Muscle of leg (tissue), 16 donors: ENCODE measurements at places on chromosomes 3 and 15. TPM values are rescaled to one million over a fixed set of nuclear protein-coding genes. Genes with fewer than 3 reads are reported as not detected.

The KLF15 gene
- total RNA-seq = 1.6 TPM

The ISLR2 gene
- 1.4 TPM for total RNA-seq

The SPRED1 gene
- 33.5 TPM for total RNA-seq

The SMCO1 gene
- total RNA-seq = 1.6 TPM

The PLCH1 gene
- 0.44 TPM for total RNA-seq

The SLC51A gene
- total RNA-seq = 0.44 TPM

The TICRR gene
- 2.2 TPM for total RNA-seq

The CLDN16 gene
- not detected for total RNA-seq

The GABRA5 gene
- total RNA-seq = 0.31 TPM

The MME gene
- 16.1 TPM for total RNA-seq

The XXYLT1 gene
- 21.0 TPM for total RNA-seq

The CHRNA3 gene
- total RNA-seq = 0.13 TPM

The NANOGP8 gene
- 0.27 TPM for total RNA-seq

The NAALADL2 gene
- 17.4 TPM for total RNA-seq

The STRIT1 gene
- 15.3 TPM for total RNA-seq

The BOC gene
- 54.2 TPM for total RNA-seq

The CNTN3 gene
- total RNA-seq = 9.8 TPM

The FBXL22 gene
- total RNA-seq = 16.0 TPM

The SLC27A2 gene
- 0.18 TPM for total RNA-seq

The RFTN1 gene
- total RNA-seq = 16.1 TPM

The ZKSCAN7 gene
- 10.9 TPM for total RNA-seq

The NPRL2 gene
- total RNA-seq = 18.9 TPM

The RASL12 gene
- total RNA-seq = 15.2 TPM

The TMEM42 gene
- 15.6 TPM for total RNA-seq

The SLC9C1 gene
- 1.2 TPM for total RNA-seq

The MAP6D1 gene
- total RNA-seq = 31.3 TPM

The ZNF609 gene
- 12.1 TPM for total RNA-seq

The NAA80 gene
- 5.1 TPM for total RNA-seq

The SLC49A4 gene
- 4.8 TPM for total RNA-seq

The FEZF2 gene
- total RNA-seq = not detected

The IQCF5 gene
- total RNA-seq = not detected

The CCR4 gene
- total RNA-seq = 0.04 TPM

The CORO2B gene
- total RNA-seq = 2.9 TPM

The DCLK3 gene
- total RNA-seq = 2.2 TPM

The ERICH6 gene
- 0.09 TPM for total RNA-seq

The PODXL2 gene
- total RNA-seq = 5.8 TPM

The CLCN2 gene
- total RNA-seq = 3.5 TPM

The GRAMD1C gene
- 1.3 TPM for total RNA-seq

The DPH6 gene
- total RNA-seq = 23.1 TPM

The MAPKAPK3 gene
- 27.7 TPM for total RNA-seq

The AHSG gene
- 0.75 TPM for total RNA-seq

The GNAT1 gene
- total RNA-seq = not detected
